ENCODE measurements at places on chromosomes 7 and 10.

DNA sequence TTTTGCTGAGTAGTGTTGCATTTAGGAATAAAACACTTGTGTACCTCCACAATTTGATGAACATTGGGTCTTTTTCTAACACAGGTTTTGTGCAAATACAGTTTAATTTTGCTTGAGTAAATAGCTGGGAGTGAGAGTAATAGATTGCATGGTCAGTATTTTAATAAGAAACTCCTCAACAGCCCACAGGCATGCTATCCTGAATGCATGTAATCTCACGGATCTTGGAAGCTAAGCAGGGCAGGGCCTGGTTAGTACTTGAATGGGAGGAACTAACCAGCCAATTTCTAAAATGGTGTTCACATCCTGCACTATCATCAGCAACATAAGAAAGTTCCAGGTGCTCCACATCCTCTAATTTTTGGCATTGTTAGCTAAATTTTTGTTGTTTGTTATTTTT lies 685.4 kb upstream of the MBL2 start:
- DNase-seq, result no peak

- no peak for DNase-seq
Observed at GRCh38 chr10:62900829-62901571, 84.8 kb upstream of the EGR2 start.

DNA sequence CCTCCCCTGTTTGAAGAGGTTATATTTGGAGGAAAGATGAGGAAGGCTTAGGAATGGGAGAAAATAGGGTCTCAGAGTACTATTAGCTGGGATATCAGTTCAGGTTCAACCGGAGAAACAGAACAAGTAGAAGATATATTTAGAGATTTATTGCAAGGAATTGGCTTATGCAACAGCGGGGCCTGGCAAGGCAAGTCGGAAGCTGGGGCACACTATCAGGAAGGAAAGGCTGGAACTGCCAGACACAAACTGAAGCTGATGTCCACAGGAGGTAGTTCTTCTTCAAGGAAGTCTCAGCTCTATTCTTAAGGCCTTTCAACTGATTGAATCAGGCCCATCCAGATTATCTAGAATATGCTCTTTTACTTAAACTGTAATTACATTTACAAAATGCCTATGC lies 939.6 kb upstream of the C7orf33 start:
- no peak for DNase-seq

DNA sequence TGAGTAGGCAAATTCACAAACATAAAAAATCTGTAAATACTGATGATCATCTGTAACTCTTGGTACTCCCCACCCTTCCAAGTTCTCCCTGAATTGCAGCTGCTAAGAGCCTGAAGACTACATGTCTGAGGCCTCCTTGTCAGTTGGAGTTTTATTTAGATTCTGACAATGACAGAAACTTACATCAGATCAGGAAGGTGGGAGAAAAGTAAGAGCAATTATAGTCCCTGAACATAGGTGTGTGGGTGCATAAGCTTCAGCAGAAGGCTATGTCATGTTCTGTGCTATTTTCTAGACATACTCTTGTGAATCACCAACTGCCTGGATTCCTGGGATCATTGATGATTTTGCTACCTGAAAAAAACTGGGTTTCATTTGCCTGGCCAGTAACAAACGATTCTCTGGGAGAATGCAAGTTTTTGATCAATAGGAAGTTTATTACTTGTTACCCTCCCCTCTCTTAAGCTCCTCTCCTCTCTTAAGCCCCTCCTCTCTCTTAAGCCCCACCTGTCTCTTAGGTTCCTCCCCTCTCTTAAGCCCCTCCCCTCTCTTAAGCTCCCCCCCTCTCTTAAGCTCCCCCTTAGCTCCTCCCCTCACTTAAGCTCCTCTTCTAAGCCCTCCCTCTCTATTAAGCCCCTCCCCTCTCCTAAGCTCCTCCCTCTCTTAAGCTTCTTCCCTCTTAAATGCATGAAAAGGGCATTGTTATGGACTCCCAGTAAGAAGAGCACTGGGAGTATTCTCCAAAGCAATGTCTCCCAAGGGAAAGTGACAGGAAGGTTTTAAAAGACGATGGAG lies 1183.4 kb upstream of the AUTS2 start:
- DNase-seq, result no peak

GRCh38 chr10:99172128-99172738 lies 63.4 kb downstream of the HPSE2 start:
- DNase-seq, result no peak

- DNase-seq, result no peak
Observed at GRCh38 chr10:78715435-78715834, 353.3 kb upstream of the ZMIZ1 start.

GRCh38 chr7:155670521-155670920 lies 26.1 kb downstream of the RBM33 start:
- no peak for DNase-seq

- no peak for DNase-seq
Observed at GRCh38 chr7:604884-605531, 85.4 kb upstream of the PDGFA start.

- DNase-seq, result no peak
Observed at GRCh38 chr7:154631162-154631561, 371.8 kb downstream of the PAXIP1 start.

GRCh38 chr7:42445691-42446090 lies 208.7 kb upstream of the GLI3 start:
- DNase-seq, result no peak

Measured in NCI-H187 treated with DMSO at 0.1 percent for 48 hours (cell line).